ENCODE measurements at places on chromosomes 2 and 18.
A peak's percentile ranks its signal among the peaks of the same experiment; 100 is the strongest.

DNA sequence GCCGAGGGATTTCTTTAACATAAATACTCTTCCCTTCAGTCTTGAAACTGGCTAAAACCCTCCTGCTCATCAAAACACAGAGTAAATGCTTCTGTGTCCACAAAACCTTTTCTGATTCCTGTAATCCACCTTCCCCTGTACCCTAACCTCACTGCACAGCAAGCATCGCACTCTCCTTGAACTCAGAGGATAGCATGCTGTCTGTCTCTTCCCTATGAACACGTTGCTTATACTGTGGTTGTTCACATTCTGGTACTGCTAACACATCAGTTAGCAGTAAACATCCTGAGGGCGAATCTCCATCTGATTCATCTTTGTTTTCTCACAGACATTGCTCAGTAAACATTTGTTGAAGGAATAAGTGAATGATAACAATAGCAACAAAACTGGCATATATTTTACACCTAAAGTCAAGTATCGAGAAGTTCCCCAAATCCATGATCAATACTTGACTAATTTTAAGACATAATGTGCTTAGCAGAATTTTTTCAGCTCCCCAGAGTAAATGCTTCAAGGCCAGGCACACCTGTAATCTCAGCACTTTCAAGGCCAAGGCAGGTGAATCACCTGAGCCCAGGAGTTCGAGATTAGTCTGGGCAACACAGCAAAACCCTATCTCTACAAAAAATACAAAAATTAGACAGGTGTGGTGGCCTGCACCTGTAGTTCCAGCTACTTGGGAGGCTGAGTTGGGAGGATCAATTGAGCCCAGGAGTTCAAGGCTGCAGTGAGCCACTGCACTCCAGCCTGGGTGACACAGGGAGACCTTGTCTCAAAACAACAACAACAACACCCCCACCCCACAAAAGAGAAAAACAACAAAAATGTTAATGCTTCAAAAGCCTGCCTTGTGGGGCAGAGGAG lies 45.6 kb upstream of the LPIN2 start:
- DNase-seq = no peak

- no peak for DNase-seq
These were observed 94.4 kb upstream of the ASAP2 start for GRCh38 chr2:9112079-9112721.

GRCh38 chr2:143553261-143553660 lies 424.0 kb downstream of the ARHGAP15 start:
- peak; percentile 17 for DNase-seq

- no peak for DNase-seq
These were observed 224.8 kb upstream of the ID2 start for GRCh38 chr2:8457092-8457481.

GRCh38 chr18:41993151-41993550 lies 38.1 kb downstream of the PIK3C3 start:
- no peak for DNase-seq

- no peak for DNase-seq
These were observed 281.3 kb downstream of the TDRD15 start for GRCh38 chr2:21404827-21405625.

DNA sequence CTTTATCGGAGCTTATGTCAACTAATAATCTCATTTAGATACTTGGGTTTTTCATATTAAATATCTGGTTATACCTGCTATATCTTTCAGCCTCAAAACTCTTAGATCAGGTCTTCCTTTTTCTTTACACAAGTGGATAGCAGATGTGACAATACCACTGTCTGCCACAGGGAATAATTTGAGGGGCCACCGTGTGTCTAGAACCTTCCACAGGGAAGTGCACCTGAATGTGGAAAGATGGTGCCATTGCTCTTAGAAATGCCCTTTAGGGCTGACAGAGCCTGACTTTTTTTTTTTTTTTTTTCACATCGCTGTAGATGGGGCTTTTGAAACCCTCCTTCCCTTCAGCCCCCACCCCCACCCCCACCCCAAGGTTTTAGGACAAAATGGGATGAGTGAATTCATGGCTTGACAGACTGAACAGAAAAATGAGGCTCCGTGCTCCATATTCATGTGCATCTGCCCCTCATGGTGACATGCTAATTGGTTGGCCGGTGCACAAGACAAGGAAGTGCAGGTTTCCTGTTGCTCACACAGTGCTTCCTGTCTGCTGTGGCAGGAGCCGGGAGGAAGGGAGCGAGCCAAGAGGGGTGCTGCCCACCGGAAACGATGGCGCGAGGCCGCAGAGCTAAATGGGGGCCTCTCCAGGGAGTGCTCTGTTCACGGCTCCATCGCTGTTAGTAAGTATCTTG lies 246.0 kb downstream of the LDLRAD4 start:
- DNase-seq = peak; percentile 79

- no peak for DNase-seq
These were observed 39.6 kb downstream of the DOCK10 start for GRCh38 chr2:225002656-225003045.

DNA sequence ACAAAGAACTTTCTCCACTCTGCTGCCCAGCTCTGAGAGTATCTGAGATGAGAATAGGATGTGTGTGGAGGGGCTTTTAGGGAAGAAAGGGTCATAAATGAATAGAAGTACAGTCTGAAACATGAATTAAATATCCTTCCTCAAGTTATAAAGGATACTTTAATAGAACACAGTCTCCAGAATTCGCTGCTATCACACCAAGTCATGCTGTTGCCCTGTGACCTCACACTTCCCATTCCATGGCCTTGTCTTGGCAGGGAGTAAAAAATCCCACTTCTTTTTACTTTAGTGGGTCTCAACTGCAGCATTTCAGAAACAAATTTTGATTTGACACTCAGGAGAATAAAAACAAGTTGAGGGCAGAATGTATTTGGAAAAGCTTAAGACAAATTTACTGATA lies 3.8 kb upstream of the RPE start:
- DNase-seq = no peak

- DNase-seq = no peak
These were observed 153.2 kb downstream of the WDPCP start for GRCh38 chr2:63435070-63435469.

GRCh38 chr2:49255409-49255971 lies 101.2 kb upstream of the FSHR start:
- DNase-seq = no peak

DNA sequence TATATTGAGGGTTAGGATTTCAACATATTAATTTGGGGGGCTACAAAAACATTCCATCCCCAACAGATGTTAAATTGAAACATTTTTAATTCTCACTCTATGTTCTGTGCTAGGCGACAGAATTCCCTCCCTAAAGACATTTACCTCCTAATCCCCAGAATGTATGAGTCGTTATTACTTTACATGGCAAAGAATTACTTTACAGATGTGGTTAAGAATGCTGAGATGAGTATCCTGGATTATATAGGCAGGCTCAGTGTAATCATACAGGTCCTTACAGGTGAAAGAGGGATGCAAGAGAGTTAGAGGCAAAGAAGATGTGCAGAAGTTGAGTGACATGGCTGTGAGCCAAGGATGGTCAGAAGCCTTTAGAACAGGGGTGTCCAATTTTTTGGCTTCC lies 974.1 kb upstream of the ACVR2A start:
- no peak for DNase-seq

GRCh38 chr2:149169656-149170055 lies 131.2 kb downstream of the LYPD6B start:
- no peak for DNase-seq

DNA sequence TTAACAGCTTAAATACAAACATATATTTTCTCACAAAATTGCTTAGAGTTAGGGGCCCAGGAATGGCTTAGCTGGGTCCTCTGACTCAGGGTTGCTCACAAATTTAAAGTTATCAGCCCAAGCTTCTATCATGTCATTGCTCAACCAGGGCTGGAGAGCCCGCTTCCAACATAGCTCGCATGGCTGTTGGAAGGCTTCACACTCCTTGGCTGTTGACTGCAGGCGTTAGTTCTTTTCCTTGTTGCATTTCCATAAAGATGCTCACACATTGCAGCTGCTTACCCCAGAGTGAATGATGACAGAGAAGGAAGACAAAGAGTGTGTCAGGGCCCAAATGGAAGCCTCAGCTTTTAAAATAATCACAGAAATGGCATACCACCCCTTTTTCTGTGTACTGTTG lies 62.9 kb upstream of the TFPI start:
- DNase-seq = no peak

- DNase-seq = no peak
These were observed 250.1 kb downstream of the NDUFA10 start for GRCh38 chr2:239774933-239775622.

DNA sequence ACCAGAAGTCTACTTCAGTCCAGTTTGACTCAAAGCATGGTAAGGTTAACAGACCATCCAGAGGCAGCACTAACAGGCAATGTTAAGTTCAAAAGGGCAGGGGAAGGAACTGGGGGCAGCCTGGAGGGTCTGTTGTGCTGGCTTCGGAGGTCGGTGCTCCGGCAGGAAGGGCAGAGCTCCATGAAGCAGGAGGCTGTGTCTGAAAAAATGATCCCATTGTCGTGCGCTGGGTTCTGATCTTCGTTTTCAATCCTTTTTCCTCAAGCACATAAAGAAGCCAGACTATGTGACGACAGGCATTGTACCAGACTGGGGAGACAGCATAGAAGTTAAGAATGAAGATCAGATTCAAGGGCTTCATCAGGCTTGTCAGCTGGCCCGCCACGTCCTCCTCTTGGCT lies 21.9 kb upstream of the DLX1 start:
- DNase-seq = no peak

- no peak for DNase-seq
These were observed 143.7 kb downstream of the EIPR1 start for GRCh38 chr2:3233877-3234276.

GRCh38 chr2:234483568-234484251 lies 13.2 kb downstream of the ARL4C start:
- peak; percentile 82 for DNase-seq

- DNase-seq = no peak
These were observed 84.2 kb downstream of the ARL4C start for GRCh38 chr2:234412726-234413125.

DNA sequence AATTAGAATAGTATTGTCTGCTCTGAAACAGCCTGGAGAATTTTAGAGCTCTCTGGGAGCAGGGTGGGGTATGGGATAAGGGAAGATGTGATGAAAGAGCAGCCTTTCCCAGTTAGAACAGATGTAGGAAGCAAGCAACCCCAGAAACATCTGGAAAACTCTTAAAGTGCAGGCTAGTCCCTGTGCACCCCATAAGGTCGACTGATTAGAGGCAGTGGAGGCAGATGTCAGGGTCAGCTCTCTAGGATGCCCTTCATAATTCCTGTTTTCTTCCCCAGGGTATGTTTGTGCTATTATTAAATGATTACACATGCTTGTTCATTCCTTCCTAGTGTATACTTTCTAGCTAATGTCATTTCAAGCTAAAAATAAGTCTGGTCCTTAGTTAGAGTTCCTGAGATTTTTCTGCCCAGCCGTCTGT lies 41.7 kb downstream of the PTPRM start:
- DNase-seq = no peak

DNA sequence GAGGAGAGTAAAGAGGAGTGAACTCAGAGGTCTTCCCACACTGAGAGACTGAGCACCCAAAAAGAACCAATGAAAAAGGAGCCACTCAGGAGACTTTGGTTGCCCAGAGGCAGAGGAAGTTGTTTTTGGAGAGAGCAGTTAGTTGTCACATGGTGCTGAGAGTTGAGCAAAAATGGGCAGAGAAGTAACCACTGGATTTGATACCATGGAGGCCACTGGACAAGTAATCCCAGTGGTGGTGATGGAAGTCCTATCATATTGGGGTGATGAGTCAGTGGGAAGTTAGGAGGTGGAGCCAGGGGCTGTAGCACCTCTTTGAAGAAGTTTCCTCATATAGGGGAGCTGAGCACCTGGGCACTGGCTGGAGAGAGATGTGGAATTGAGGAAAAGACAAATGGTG lies 235.8 kb downstream of the TPGS2 start:
- no peak for DNase-seq

DNA sequence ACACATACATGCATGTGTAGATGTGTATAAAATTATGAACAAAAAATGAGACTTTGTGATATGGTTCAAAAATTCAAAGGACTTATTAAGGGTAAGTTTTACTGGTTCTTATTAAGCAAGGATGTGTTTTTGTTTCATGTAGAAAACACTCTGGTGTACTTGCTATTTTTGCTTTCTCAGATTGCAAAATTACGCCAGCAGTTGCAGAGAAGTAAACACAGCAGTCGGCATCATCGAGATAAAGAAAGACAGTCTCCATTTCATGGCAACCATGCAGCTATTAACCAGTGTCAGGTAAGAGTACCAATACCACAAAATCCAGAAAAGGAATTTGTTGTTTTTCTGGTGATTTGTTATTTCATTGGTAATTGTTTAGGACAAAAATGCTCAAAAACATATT lies 91.3 kb downstream of the FAM117B start:
- no peak for DNase-seq

DNA sequence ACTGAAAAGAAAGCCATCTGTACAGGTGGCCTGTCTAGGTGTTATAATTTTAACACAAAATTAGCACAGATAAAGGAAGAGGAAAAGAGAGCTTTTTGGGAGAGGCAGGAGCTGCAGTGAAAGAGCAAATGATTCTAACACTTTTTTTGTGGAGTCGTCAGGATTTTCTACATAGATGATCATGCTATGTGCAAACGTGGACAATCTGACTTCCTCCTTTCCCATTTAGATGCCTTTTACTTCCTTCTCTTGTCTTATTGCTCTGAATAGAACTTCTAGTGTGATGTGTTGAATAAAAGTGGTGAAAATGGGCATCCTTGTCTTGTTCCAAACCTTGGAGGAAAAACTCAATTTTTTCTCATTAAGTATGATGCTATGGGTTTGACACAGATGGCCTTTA lies 334.5 kb downstream of the NBAS start:
- no peak for DNase-seq

- DNase-seq = peak; percentile 85
These were observed 129.0 kb downstream of the NCK2 start for GRCh38 chr2:105873721-105874120.

Data from stimulated activated naive CD8-positive, alpha-beta T cell treated with anti-CD3 and anti-CD28 coated beads, Interleukin-15, Interleukin-2, amounts not matched to agents 100 U/mL and 50 U/mL, for 24 hours (primary cell).